Upper lobe of right lung (tissue), 1 donor: ENCODE measurements at places on chromosomes 1 and 21.

DNA sequence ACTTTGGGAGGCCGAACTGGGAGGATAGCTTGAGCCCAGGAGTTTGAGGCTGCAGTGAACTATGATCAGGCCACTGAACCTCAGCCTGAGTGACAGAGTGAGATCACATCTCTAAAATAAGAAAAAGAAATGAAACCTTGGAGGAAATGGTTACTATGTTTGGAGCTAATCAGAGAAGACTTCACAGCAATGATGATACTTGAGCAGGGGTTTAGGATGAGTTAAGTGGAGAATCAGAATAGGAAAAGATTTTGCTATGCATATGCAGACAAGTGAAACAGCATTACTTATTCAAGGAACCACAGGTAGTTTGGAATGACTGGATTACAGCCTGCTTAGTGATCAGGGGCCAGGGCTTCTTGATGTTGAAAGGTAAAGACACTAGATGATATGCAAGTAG, 1.3 kb upstream of the CD5L start:
- DNase-seq = no peak

DNA sequence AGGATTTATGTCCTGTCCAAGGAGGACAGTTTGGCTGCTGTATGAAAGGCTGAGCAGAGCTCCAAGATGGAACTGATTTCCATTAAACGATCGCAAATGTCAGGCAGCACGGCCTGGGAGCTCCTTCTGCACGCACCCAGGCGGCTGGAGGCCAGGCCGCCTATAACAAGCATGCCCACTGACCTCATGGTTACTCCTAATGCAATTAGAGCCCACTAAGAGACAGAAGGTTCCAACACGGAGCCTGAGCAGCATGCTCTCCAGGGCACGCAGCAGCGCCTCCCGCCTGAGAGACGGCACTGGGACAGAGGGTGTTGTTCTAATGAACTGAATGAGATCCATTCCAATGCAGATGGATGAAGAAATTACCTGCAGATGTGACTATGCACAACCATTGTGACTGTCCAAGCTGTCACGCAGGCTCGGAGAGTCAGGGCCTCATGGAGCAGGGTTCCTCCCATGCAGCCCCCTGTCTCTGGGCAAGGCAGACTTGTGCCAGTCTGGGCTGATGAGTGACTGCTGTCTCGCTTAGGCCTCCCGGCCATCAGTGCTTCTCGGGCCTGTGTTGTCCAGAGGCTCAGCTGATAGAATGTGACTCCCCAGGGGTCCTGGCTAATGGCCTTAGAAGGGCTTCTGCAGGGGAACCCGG, 25.2 kb upstream of the CDCA8 start:
- DNase-seq = no peak

DNA sequence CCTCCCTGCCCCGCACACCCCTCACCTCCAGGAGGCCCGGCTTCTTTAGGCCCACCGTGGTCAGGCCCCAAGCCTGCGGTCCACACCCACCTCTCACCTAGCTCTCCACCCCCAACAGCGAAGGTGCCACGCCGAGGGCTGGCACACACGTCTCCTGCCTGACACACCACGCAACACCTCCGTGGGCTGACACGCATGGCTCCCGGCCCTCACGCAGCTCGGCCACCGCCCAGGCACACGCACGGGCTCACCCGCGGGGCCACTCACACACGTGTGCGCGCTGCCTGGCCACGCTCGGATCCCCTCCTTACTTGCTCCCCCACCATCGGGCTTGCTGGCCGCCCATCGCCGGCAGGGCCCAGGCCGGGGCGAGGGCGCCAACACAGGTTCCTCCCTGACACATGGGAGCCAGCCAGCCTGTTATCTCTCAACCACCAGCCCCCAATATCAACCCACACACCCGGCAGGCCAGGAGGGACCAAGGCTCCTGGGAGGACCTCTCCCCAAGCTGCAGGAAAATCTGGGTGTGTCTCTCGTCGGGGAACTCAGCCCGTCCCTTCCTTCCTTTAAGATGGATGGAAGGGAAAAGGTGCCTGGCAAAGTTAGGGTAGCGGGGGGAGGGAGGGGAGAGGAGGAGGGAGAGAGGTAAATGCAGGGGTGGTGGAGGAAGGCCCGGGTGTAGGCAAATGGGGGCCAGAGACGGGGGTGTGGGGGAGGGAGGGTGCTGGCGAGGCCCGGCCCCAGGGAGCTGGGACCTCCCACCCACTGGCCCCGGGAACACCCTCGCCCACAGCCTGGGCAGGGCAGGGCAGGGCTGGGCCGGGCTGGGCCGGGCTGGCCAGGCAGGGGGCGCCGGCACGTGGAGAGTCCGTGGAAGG, 546 bp downstream of the ELOVL1 start:
- DNase-seq = peak; percentile 74

DNA sequence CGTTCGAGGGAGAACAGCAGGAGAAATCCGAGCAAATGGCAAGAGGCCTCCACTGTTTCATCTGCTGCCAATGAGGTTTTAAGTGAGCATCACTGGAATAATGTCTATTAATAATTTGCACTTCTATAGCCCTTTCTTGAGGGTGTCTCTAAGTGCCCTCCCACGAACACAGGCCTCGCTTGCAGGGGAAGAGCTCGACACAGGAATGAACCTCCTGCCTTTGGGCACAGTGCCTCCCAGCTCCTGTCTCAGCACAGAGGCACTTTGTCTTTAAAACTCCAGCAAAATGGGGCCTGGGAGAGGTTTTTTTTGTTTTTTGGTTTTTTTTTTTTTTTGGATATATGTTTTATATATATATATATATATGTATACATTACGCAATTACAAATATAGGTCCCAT, 56.6 kb downstream of the OLIG1 start:
- no peak for DNase-seq

DNA sequence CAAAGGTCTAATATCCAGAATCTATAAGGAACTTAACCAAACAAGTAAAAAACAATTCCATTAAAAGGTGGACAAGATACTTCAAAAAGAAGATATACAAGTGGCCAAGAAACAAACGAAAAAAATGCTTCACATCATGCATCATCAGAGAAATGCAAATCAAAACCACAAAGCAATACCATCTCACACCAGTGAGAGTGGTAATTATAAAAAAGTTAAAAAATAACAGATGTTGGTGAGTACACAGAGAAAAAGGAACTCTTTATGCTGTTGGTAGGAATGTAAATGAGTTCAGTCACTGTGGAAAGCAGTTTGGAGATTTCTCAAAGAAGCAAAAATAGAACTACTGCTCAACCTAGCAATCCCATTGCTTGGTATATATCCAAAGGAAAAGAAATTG, 218.6 kb downstream of the SLC44A5 start:
- no peak for DNase-seq

GRCh38 chr1:233132445-233132844, 163.1 kb downstream of the PCNX2 start:
- DNase-seq = no peak

DNA sequence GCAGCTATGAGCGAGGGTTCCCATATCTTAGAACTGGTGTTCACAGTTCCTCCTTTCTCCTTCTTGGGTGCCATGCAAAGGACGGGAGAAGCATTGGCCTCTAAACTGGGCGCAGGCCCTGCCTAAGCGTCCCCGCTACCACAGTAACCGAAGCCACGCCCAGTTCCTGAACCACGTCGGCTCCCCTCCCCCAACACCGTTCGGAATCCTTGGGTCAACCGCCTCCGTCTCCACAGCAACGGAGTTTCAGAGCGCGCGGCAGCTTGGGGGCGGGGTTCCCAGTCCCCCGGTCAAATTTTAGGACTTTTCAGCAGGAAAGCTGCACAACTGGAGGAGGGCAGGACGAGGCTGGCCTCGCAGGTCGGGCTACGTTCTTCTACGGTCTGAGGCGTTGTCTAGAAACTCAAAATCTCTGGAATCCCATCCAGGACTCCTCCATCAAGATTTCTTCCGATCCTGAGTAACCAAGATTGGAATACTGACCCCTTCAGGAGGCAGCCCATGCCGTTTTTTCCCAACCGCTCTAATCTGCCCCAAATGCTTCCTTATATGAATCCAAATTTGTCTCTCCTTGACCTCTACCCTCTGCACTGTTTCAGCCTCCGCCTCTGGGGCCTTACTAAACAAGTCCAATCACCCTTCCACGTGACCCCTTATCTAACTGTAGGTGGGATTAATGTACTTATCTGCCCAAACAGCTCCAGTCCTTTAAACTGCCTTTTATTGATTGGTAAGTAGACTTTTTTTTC, at the start of gene SPAG17:
Gene SPAG17 (minus strand): TSS at position 145 of the 749 bp plus-strand sequence. CDS start 71 bp downstream, at position 74.
- DNase-seq = peak; percentile 77

GRCh38 chr1:156659661-156659987, 17.6 kb downstream of the NES start:
- no peak for DNase-seq

GRCh38 chr1:7526196-7526866, 244.8 kb upstream of the VAMP3 start:
- no peak for DNase-seq

DNA sequence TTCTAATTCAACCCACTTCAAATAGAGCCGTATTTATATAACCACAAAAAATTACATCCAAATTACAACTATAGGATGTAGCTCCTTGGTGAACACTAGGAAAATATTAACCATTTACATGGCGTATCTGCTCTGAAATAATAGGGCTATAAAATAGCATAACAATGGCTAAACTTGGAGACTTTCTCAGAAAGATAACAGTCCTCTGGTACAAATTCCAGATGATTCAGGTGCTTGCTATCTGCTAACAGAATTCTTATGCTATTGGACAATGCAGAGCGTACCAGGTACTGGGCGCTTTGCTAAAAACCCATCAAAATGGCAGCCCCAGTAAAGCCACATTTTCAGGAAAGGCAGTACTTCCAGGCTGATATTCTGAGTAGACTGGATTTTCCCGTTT, 209.7 kb upstream of the C8B start:
- no peak for DNase-seq

DNA sequence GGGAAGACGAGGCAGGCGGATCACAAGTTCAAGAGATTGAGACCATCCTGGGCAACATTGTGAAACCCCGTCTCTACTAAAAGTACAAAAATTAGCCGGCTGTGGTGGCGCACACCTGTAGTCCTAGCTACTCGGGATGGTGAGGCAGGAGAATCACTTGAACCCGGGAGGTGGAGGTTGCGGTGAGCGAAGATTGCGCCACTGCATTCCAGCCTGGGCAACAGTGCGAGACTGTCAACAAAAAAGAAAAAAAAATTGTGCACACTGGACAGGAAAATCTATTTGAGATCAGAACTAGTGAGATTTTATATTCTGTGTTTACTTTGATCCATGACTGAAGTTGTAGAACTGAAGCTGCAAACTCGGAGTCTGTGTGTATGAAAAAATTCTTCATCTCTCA, 40.2 kb downstream of the SNRPE start:
- DNase-seq = no peak

GRCh38 chr1:29525941-29526340, 289.6 kb downstream of the PTPRU start:
- no peak for DNase-seq

DNA sequence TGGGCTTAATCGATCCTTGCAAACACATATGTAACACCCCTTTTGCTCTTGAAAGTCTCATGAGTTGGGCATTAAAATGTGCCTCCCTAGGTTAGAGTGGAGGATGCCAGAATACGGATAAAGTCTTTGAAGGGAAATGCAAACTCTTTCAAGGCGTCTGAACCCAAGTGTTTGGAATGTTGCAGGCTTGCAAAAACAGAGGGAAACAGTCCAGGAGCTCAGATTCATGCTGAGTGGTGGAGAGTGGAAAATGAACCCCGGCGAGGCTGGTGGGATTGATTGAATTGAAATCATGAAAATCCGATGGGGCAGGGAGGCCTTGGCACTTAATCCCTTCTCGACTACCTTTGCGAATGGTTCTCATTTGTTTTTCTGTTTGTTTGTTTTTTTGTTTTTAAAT, 175.5 kb downstream of the PGBD5 start:
- DNase-seq = no peak

- DNase-seq = peak; percentile 65
Measured at GRCh38 chr1:1942753-1943656, 23.9 kb upstream of the TMEM52 start.

DNA sequence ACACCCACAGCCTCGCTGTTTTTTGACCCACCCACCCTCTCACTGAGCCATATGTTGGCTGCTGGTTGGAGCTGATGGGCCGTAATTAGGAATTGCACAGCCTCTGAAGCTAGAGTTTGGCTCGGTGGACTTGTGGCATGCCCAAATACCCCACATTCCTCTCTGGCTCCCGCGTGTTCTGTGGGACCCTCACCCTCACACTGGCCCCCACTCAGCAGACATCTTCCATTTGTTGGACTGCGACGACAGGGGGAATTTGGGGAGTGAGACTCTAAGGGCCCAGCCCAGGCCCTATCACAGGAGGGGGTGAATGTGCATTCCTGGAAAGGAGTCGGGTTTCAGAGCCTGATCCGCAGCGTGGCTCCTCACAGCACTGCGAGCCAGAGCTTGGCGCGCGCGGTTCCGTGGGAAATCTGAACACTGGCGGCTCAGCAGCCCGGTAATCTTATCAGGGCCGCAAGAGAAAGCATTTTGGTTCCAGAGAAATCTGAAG, 5.2 kb downstream of the RCSD1 start:
- no peak for DNase-seq

DNA sequence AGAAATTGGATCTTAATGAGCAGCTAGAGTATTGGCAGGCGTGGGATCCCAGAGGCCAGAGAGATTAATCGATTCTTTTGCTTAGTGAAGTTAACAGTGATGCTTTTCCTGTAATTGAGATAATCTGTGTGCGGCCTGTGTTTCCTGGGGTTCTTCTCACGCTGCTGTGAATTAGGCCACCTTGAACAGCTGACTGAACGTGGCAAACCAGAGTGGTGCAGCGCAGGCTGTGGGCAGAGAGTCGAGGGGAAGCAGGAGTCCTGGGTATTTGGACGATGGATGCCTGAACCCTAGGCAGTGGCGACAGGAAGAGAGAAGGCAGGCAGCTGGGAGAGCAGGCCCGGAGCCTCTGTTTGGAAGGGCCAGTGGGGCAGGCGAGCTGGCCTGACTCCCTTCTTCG, 51.7 kb downstream of the RYR2 start:
- no peak for DNase-seq

- no peak for DNase-seq
Measured at GRCh38 chr21:46420241-46421190, 38.2 kb upstream of the DIP2A start.

- peak; percentile 69 for DNase-seq
Measured at GRCh38 chr1:150567341-150567716, 12.1 kb downstream of the MCL1 start.

- DNase-seq = no peak
Measured at GRCh38 chr1:31727849-31728248, 24.0 kb upstream of the COL16A1 start.

DNA sequence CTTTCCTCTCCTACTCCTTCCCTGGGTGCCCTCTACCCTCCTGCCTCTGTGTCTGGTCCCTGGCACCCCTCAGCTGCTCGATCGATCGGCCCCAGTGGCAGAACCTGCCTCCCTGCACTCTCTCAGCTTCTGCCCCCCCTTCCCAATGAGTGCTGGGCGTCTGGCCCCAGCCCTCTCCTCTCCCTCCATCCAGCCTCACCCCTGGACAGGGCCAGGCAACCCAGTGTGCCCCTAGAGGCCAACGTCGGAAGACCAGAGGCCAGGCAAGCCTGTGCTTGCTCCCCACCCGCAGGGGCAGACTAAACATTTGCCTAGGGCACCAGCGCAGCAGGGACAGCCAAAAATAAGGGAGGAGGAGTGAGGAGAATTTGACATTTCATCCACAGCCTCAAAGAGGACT, 43.5 kb downstream of the LGR6 start:
- DNase-seq = peak; percentile 65
